ENCODE measurements at places on chromosomes 7 and 10.
A peak's percentile ranks its signal among the peaks of the same experiment; 100 is the strongest.

DNA sequence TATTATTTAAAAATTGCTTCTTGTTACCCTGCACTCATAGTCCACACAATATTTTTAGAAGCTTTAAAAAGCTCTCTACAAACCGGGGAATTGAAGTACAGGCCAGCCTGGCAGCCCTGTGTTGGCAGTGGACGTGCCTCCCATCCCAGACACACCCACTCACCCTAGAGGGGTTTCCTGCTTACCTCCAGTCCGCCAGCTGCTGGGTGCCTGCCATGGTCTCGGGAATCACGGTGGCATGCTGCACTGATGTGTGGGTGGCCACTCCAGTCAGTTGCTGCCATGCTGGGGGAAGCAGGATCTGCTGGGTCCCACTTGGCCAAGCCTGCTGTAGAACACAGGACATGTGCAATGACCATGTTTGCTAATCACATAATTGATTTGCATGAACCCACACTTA lies 80.4 kb downstream of the CLEC2L start:
- no peak for DNase-seq

- DNase-seq: no peak
These were observed 459 bp downstream of the ZDHHC6 start for GRCh38 chr10:112446055-112446854.

GRCh38 chr10:74598891-74599566 lies 227.4 kb upstream of the KAT6B start:
- DNase-seq: no peak

GRCh38 chr7:29457141-29457561 lies 106.5 kb upstream of the PRR15 start:
- DNase-seq: peak; percentile 55

DNA sequence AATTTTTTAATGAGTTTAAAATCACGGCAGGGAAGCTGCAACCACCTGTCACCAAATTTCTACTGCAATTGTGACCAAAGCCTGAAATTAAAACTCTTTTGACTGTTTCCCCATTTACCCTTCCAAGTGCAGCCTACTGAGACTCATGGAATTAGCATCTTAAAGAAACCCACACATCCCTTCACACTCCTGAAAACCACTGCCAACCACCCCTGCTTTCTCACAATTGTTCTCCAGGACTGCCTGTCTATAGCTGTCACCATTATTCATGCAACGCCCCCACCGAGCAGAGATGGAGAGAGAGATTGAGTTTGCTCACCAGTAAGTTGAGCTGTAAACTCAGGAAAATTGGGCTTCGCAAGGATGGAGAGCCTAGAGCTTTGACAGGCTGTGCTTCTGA lies 383.8 kb upstream of the SORCS1 start:
- DNase-seq: no peak

- DNase-seq: no peak
These were observed 29.1 kb downstream of the POLL start for GRCh38 chr10:101558671-101559595.

DNA sequence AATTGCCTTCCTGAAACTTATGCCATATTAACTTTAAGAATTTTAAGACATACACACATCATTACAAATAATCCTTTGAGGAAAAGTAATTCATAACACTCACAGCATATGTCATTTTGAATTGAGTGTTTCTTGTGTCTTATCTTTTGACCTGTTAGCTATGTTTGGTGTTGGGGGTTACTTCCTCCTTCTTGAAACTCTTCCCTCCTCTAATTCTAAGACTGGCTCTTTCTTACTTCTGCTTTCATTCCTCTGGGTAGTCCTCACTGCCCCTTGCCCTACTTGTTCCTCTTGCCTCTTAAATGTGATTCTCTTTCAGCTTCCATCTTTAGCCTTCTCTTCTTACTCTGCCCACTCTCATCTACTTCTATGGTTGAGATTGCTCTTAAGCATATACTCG lies 28.3 kb upstream of the PIP4K2A start:
- DNase-seq: no peak

DNA sequence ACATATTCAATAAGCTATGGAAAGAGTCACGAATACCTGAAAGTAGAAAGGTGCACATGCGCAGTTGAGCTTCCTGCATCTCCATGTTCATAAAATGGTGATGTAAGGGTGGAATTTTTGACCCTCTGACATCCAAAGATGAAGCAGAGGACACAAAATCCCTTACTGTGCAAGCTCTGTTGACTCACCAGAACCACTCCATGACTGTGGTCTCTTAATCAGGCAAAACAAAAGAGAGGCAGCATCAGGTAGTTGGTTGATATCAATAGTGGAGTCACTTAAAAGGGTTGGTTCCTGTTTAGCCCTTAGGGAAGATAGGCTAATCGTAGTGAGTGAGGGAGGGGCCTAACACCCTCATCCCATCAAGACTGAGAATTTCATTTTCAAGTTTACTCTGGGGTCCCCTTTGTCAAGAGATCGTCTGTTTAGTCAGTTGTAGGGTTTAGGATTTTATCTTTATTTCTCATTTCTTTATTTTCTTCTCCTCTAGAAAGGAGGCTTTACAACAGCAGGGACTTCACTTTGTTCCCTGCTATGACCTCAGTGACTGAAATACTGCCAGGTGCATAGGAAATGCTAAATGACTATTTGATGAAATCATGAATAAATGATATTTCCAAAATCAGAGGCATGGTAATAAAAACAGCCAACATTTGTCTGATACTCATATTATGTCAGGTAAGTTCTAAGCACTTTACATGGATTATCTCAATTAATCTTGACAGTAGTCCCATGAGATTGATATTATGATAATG lies 98.1 kb downstream of the CD36 start:
- no peak for DNase-seq

Data from neuronal stem cell (in vitro differentiated cells).